ENCODE measurements at places on chromosomes 6 and 20.

DNA sequence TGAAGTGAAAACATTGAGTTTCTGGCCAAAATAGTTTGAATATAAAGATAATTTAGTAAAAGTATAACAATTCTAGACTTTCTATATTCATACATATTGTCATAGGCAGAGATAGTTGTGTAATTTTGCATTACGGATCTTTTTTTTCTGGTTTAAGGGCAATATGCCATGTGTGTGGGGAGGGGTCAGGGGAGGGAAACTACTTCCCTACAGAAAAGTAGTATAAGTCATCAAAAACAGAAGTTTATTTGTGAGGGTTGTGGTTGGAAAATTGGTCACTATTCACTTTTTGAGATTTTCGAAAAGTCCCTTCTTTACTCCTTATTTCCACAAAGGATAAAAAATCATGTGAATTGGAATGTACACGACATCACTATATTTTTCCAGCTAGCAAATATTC, 288.2 kb upstream of the PREP start:
- no peak for DNase-seq

DNA sequence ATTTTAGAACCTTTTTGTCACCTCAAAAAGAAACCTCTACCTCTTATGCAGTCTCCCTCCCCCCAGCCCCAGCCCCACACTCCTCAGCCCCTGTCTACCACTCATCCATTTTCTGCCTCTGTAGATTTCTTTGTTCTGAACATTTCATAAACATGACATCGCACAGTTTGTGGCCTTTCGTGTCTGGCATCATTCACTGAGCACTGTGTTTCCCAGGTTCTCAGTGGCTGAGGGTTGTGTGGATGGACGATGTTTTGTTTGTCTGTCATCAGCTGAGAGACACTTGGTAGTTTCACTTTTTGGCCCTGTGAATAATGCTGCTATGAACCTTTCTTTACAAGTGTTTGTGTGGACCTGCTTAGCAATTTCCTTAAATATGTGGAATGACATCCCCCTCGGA, 64.5 kb downstream of the FAM120B start:
- DNase-seq, result no peak

DNA sequence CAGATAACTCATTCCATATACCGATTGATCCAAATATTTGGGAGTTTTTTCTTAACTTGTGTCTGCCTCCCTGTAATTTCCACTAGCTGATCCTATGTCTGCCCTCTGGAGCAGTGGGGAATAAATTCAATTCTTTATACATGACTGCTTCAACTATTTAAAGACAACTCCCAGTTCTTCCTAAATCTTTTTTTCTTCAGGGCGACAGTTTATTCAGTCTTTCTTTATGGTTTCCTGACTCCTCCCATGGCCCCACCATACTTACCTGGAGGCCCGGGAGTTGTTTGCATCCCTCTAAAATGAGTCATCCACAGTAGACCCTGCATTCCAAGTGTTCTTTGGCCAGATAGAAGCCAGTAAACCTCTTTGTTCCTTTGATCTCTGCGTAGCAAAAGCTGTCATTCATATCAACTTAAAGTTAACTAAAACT, 73.6 kb downstream of the LCA5 start:
- DNase-seq, result no peak

GRCh38 chr6:147447835-147448611, 60.5 kb upstream of the SAMD5 start:
- no peak for DNase-seq

DNA sequence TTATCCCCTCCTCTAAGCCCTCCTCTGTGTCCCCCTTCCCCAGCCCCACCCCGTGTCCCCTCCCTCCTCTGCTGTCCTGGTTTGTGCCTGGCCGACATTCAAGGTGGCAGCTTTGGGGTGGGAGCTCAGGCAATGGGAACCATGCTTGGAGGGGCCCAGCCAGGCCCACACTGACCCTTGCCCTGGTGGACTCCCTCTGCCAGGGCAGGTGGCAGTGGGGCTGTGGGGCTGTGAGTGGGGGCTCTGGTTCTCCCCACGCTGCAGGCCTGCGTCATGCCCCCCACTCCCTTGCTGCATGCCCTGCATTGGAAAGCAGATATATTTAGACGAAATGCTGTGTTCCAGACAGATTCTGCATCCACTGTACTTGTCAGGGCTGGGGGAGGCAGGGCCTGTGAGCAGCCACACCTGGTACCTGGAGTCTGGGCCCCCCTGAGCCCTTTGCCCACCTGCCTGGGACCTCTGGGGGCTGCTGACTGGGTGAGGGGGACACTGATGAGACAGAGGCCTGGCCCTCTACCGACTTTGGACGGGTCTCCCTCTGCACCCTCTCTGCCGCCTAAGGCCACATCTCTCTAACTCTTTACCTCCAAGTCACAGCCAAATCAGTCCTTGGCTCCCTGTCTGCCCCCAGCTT, 14.2 kb downstream of the DLGAP4 start:
- no peak for DNase-seq

GRCh38 chr6:63802606-63803206, 167.1 kb downstream of the PHF3 start:
- DNase-seq, result no peak

DNA sequence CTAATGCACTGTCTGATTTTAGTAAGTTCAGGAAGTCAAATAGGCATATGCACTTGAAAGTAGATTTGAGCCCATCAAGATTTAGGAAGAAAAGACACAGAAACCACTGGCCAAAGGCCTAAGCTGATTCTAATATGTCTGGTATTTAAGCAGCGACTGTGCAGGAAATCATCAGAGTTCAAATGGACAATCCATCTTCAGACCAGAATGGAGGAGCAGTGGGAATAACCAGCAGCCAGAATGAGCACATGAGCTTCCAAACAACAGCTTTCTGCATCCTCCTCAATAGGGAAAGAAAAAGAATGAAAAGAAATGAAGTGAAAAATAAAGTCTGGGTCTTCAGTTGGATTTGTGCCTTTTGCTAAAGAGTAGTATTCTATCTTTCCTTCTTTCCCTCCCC, 50.6 kb downstream of the SOD2 start:
- no peak for DNase-seq

- DNase-seq, result no peak
Measured at GRCh38 chr6:149217466-149217888, 100.0 kb upstream of the TAB2 start.

DNA sequence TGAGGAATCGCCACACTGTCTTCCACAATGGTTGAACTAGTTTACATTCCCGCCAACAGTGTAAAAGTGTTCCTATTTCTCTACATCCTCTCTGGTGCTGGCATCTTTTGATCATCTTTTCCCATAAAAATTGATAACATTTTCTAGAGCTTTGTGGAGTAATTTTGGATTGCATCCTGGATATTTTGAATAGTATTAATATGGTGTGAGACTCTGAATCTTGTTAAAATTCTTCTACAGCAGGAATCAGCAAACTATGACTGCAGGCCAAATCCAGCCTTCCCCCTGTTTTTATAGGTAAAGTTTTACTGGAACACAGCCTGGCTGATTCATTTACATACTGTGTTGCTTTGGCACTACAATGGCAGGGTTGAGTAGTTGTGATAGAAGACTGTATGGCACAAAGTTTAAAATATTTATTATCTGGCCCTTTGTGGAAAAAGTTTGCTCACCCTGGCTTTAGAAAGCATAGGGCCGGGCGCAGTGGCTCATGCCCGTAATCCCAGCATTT, 15.0 kb upstream of the RNF8 start:
- DNase-seq, result no peak

All from Right ventricle myocardium superior (tissue), 1 donor.